Osteoblast (primary cell): ENCODE measurements at places on chromosomes 5 and 9. TPM values are rescaled to one million over a fixed set of nuclear protein-coding genes. Genes with fewer than 3 reads are reported as not detected.

GRCh38 chr9:1354086-1354485 is 303.9 kb downstream of the DMRT2 start:
- no peaks in the 10 kb centered on the region for H3K4me1 ChIP-seq
- no peak overlapping the region for H3K4me3 ChIP-seq
- H3K36me3 ChIP-seq = no peaks in the 10 kb centered on the region
- DNase-seq = no peak

- no peaks in the 10 kb centered on the region for H3K36me3 ChIP-seq
- no peaks in the 10 kb centered on the region for H3K4me1 ChIP-seq
- H3K27ac ChIP-seq = no peak overlapping the region
- DNase-seq = peak; percentile 66
- H3K4me3 ChIP-seq = no peak overlapping the region
- H3K27me3 ChIP-seq = peaks cover 57% of the 10 kb centered on the region
Observed at GRCh38 chr5:139847091-139847490, 51.5 kb downstream of the PSD2 start.

The HINT1 gene
- total RNA-seq = 134 and 158 TPM in 2 replicates

DNA sequence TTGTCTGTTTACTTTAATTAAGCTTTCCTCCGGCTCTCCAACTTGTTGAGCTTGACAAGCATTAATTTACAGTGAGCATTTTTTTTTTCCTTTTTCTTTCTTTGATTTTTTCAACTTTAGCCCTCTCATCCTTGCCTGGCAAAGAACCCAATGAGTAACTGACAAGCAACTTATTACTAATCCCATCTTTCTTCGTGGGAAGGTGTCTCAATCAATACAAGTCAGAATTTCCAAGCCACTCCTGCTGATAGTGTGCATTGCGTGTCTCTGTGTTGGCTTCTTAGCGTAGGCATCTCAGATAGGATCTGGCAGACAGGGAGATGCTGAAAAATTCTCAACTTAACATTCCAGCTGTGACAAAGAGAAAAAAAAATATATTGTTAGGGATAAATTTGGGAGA is 527.7 kb upstream of the WWC1 start:
- H3K4me3 ChIP-seq = no peak overlapping the region
- no peaks in the 10 kb centered on the region for H3K27me3 ChIP-seq
- DNase-seq = no peak

DNA sequence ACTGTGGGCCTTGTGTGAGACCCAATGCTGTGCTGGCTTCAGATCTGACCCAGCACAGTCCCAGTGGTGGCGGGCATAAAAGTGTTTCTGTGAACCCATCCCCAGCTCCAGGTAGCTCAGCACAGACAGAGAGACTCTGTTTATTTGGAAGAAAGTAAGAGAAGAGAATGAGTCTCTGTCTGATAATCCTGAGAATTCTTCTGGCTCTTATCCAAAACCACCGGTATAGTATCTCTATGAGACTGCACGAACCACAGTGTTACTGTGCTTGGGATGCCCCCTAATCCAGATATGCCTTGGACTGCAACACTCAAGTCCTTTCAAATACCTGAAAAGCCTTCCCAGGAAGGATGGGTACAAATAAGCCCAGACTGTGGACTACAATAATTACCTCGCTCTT is 1660.8 kb upstream of the ACO1 start:
- no peaks in the 10 kb centered on the region for H3K4me1 ChIP-seq
- H3K4me3 ChIP-seq = no peak overlapping the region
- no peaks in the 10 kb centered on the region for H3K36me3 ChIP-seq
- no peak for DNase-seq

The TAS2R1 gene
- total RNA-seq = not detected in 2 replicates

DNA sequence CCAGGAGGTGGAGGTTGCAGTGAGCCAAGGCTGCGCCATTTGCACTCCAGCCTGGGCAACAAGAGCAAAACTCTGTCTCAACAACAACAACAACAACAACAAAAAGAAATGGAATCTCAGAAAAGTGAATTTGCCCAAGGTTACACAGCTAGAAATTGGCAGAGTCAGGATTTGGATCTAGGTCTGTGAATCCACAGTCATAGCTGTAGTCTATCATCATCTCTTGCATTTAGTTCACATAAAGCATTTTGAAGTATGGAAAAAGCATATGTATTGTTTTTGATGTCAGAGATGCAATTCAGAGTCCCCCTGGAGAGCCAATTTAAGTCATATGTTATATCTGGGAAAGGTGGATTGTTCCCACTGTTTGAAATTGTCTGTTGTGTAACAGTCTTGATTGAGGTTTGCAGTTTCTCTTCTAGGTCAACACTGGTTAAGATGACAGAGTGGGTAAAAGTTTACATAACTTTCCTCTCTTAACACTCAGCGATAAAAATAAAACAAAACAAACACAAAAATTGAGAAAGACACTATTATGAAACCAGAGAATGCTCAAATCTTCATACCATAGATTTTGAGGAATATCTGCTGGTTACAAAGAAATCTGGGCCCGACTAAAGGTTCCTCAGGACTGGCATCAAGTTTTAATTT is 21.5 kb upstream of the GPR21 start:
- H3K27me3 ChIP-seq = no peaks in the 10 kb centered on the region
- peaks cover 13% of the 10 kb centered on the region for H3K36me3 ChIP-seq
- no peak overlapping the region for H3K4me3 ChIP-seq

GRCh38 chr5:76610196-76610595 is 13.0 kb downstream of the F2RL2 start:
- H3K27me3 ChIP-seq = no peaks in the 10 kb centered on the region
- no peaks in the 10 kb centered on the region for H3K36me3 ChIP-seq
- H3K27ac ChIP-seq = no peak overlapping the region
- no peak for DNase-seq
- H3K4me3 ChIP-seq = no peak overlapping the region

The SLC45A2 gene
- total RNA-seq = 0.36 and 0.59 TPM in 2 replicates

DNA sequence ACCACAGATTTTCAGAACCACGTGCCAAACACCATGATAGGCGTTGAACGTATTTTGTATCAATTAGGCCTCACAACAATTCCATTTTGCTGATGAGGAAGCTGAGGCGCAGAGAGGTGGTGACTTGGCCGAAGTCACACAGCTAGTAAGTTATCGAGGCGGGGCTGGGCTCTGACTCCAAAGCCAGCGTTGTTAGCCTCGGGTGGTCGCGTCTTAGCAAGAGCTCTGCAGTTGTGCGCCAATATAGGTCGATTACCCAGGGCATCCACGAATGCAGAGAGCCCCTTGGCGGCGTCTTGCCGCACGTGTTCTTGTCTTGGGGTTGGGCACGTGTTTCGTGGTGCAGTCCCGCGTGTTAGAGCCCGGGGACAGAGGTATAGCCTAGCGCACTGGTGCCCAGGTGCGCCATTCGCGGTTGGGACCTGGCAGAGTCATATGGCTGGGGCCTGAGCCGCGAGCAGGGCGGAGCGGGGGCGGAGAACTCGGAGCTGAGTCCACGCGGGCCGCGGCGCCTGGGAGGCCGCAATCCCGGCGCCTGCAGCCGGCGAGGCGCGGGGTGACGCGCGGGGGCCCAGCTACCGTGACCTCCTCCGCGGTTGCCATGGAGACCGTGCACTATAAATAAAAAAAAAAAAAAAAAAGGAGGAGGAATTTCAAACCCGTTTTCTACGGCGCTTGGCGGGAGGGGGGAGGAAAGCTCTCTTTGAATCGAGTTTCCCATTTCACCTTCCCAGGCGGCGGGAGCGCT is 62.3 kb downstream of the CXXC5 start:
- H3K27me3 ChIP-seq = no peaks in the 10 kb centered on the region
- DNase-seq = peak; percentile 96
- H3K4me1 ChIP-seq = peaks cover 27% of the 10 kb centered on the region
- no peaks in the 10 kb centered on the region for H3K36me3 ChIP-seq
- H3K4me3 ChIP-seq = peak overlapping the region; percentile 70

The DNM1 gene
- 3.6 and 6.5 TPM in 2 replicates for total RNA-seq

DNA sequence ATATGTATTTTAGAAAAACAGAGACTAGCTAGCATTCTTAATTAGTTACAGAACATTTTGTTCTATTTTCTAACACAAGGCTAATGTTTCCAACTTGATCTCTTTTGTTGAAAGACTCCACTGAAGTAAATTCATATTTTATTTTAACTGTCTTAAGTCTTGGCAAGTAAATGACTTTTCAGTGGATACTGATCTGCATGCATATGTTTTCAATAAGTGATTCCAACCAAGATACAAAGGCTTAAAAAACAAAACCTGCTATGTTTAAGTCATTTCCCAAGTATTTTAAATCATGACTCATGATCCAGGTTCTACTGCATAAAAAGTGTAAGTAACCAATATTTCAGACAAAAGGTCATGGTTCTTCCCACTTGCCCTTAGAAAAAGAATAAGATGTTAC is 5.7 kb downstream of the CDO1 start:
- peak; percentile 17 for DNase-seq
- peaks cover 22% of the 10 kb centered on the region for H3K27me3 ChIP-seq
- no peaks in the 10 kb centered on the region for H3K36me3 ChIP-seq
- H3K27ac ChIP-seq = no peak overlapping the region
- H3K4me3 ChIP-seq = no peak overlapping the region
- H3K4me1 ChIP-seq = peaks cover 8% of the 10 kb centered on the region

GRCh38 chr9:91301161-91301560 is 60.6 kb downstream of the AUH start:
- H3K4me3 ChIP-seq = no peak overlapping the region
- peaks cover 4% of the 10 kb centered on the region for H3K36me3 ChIP-seq
- no peaks in the 10 kb centered on the region for H3K27me3 ChIP-seq

DNA sequence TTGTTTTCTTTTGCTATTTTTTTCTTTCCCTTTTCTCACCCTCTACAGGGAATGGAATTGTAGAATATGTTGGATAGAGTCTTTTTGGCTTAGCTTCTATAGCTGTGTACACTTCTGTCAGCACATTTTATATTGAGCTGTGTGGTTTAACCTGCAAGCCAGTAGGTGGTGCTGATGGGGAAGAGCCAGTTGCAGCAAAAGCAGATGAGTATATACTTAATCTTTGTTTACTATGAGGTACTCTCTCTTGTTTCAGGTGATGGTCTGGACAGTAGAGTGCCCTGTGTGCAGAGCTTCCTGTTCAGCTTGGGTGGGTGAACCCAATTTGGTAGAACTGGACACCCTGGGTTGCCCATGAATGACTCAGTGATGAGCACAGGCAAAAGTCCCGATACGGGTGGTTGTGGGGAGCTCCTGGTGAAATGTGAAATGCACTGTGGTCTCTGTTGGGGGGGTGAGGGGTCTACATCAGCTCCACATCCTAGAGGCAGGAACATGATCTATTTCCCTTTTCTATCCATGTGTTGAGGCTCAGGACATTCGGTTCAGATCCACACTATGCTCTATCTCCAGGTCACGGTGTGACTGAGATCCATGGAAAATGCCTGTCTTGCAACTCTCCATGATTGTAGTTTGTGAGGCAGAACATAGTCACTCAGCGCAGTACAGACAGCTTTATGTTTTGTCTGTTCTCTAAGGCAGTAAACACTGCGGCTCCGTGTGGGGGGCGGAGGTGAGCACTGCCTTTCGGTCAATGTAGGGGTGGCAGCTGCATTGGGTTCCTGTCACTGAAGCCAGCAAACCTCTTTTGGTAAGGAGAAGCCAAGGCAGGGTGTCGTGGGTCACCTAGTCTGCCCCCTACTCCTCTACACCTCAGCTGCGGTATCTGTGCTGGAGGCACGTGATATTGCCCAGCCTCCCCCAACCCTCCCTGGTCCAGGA is 353.2 kb downstream of the PRR16 start:
- no peak for DNase-seq
- no peaks in the 10 kb centered on the region for H3K4me1 ChIP-seq
- H3K27me3 ChIP-seq = no peaks in the 10 kb centered on the region
- no peaks in the 10 kb centered on the region for H3K36me3 ChIP-seq
- no peak overlapping the region for H3K4me3 ChIP-seq

- no peaks in the 10 kb centered on the region for H3K36me3 ChIP-seq
- no peaks in the 10 kb centered on the region for H3K27me3 ChIP-seq
Observed at GRCh38 chr9:33229359-33230114, 10.4 kb upstream of the SPINK4 start.

- H3K27me3 ChIP-seq = no peaks in the 10 kb centered on the region
- H3K36me3 ChIP-seq = no peaks in the 10 kb centered on the region
- H3K4me3 ChIP-seq = no peak overlapping the region
- H3K4me1 ChIP-seq = peaks cover 3% of the 10 kb centered on the region
- no peak for DNase-seq
- no peak overlapping the region for H3K27ac ChIP-seq
Observed at GRCh38 chr5:16406630-16407029, 59.0 kb downstream of the ZNF622 start.

The PCDHA7 gene
- 0.59 and 0.72 TPM in 2 replicates for total RNA-seq

The KIAA1958 gene
- 2.4 and 2.5 TPM in 2 replicates for total RNA-seq

The GFI1B gene
- total RNA-seq = under 0.01 TPM in 1 of 2 replicates, not detected in the other

The TMED7 gene
- 137 and 151 TPM in 2 replicates for total RNA-seq

The GARNL3 gene
- total RNA-seq = 2.4 and 5.8 TPM in 2 replicates

GRCh38 chr5:170285181-170285580 is 12.4 kb downstream of the LCP2 start:
- DNase-seq = no peak
- H3K4me3 ChIP-seq = no peak overlapping the region
- H3K27ac ChIP-seq = no peak overlapping the region
- H3K36me3 ChIP-seq = no peaks in the 10 kb centered on the region
- H3K4me1 ChIP-seq = no peaks in the 10 kb centered on the region

The GBA2 gene
- total RNA-seq = 29.5 and 31.1 TPM in 2 replicates

- peaks cover 20% of the 10 kb centered on the region for H3K36me3 ChIP-seq
- peak overlapping the region; percentile 9 for H3K4me3 ChIP-seq
- H3K4me1 ChIP-seq = peaks cover 46% of the 10 kb centered on the region
- H3K27me3 ChIP-seq = no peaks in the 10 kb centered on the region
- peak overlapping the region; percentile 89 for H3K27ac ChIP-seq
Observed at GRCh38 chr9:110114086-110114858, 93.7 kb downstream of the C9orf152 start.

The NR2F1 gene
- 7.2 and 10.6 TPM in 2 replicates for total RNA-seq

DNA sequence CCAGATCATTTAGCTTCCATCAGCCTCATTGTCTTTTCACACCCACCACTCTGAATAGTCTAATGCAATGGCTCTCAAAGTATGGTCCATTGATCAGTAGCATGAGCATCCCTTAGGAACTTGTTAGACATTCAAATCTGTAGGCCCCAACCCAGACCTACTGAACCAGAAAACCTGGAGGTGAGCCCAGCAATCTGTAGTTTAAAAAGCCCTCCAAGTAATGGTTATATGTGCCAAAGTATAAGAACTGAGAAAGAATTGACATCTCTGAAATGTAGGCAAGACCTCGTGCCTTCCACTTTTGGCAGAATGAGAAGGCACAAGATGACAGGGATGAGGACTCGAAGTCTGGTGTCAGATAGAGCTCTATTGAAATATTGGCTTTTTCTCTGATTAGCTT is 267.6 kb downstream of the TRIM32 start:
- H3K4me1 ChIP-seq = peaks cover 13% of the 10 kb centered on the region
- no peak overlapping the region for H3K27ac ChIP-seq
- H3K4me3 ChIP-seq = no peak overlapping the region
- H3K27me3 ChIP-seq = no peaks in the 10 kb centered on the region
- no peak for DNase-seq

- H3K4me3 ChIP-seq = peak within 1 kb of the TSS; percentile 48
- peaks cover 3% of the 10 kb centered on the region for H3K4me1 ChIP-seq
- H3K36me3 ChIP-seq = no peaks in the 10 kb centered on the region
- peaks cover 35% of the 10 kb centered on the region for H3K27me3 ChIP-seq
- peak; percentile 97 for DNase-seq
- H3K27ac ChIP-seq = no peak within 1 kb of the TSS
Observed at GRCh38 chr5:177086654-177087397, at the start of gene FGFR4. Gene FGFR4 (plus strand): TSS chr5:177086915. CDS start chr5:177089603, 2,688 bp downstream.
